Stimulated activated CD8-positive, alpha-beta memory T cell treated with anti-CD3 and anti-CD28 coated beads, Interleukin-15, amount 100 ng/mL, for 1 hour (primary cell): ENCODE measurements at places on chromosomes 5 and 9.

- no peak for DNase-seq
These were observed 140.5 kb upstream of the TARS1 start for GRCh38 chr5:33300209-33300742.

DNA sequence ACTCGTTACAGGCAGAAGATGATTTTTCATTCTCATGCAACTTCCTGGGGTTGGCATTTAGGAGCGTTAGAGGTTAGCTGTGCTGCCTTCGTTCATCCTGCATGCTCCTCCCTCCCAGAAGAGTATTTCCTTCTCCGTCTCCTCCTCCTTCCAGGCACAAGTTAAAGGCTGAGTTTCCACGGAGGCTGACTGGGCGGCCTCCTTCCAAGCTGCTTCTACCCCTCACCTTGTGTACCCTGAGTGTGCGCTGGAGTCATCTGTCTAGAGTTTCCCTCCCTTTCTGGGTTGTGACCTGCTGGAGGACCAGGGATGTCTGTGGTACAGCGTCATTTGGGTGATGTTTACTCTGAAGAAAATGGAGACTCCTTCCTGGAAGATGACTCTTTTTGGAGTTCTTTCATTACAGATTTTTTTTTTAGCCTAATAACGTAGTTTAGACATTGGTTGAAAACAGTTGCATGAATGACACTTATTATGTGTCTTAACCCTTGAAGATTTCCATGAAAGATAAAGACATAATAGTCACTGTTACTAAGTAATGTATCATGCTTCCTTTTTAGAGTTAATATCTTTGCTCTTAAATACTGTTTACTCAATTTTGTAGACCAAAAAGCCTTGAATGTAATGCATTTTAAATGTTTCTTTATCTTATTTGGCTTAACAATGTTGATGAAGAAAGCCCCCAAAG lies 146.9 kb downstream of the TENT4A start:
- no peak for DNase-seq

GRCh38 chr5:103502662-103503061 lies 59.9 kb downstream of the NUDT12 start:
- no peak for DNase-seq

DNA sequence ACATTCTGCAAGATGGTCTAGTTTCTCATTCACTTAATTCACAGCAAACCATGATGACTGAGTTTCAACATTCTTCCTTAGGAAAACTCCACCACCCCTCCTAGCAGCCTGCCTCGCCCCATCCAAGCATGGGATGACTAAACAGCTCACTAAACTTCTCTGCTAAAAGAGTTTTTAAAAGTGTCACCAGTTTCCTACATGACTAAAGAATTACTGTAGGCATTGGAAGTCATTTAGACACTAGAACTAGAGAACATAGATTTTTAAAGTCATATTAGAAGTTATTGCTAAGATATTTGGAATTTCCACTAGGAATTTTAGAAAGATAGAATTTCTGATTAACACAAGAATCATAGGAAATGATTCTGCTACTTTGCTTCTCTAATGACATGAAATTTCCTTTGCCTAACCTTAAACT lies 5.5 kb upstream of the ESM1 start:
- no peak for DNase-seq

DNA sequence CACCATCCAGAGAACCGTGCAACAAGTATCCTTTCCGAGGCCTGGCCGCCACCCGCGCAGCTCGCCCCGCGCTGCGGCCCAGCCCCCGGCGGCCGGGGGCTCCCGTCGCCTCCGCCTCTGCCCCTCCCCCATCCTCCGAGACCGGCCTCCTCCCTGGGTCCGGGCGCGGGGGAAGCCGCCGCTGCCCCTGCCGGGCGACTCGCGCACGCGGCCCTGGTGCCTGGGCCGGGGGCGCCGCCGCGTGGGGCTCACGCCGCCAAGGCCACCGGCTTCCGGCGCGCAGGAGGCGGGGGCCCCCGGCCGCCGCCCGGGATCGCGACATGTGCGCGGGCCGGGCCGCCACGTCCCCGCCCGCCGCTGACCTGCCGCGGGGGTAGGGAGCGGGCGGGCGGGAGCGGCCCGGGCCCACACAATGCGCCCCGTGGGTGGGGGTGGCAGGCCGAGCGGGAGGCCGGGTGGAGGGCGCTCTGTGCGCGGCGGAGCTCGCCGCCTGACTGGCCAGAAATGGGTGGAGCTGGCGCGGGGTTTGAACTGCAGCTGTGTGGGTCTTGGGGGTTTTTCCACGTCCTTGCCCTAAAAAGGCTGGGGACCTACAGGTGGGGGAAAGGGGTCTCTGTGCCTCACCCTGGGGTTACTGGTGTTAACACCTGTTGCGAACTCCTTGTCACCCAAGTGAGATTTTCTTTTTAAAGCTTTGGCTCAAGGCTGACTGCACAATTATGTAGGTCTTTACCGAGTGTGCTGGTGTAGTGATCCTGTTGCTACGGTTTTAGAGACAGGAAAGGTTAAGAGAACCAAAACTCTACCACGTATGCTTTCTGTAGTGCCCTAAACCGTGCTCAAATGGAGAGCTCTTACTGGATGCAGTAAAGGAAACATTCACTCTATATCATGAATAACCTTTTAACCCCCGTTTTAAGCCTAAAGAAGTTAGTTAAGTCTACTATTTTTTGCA lies 32.3 kb downstream of the TNPO1 start:
- DNase-seq, result no peak

- DNase-seq, result no peak
These were observed 34.5 kb upstream of the GABRP start for GRCh38 chr5:170748951-170749471.

GRCh38 chr5:83553000-83553486 lies 81.5 kb downstream of the VCAN start:
- no peak for DNase-seq

DNA sequence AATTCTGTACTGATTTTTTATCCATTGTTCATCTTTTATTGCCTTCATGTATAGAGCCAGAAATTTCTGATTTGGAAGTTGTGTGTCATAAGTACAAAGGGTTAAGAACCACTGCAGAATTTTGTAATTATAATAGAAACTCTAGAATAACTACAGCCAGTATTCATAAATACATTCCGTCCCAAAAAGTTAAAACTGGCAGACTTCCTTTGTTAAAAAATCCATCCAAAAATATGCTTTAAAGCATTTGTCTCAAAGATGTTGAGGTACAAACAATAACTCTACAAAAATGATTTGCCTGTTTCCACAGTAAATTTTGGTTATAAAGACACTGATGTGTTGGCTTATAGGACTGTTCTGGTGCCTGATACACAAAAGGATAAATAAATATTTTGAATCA lies 436.6 kb downstream of the DTWD2 start:
- no peak for DNase-seq

DNA sequence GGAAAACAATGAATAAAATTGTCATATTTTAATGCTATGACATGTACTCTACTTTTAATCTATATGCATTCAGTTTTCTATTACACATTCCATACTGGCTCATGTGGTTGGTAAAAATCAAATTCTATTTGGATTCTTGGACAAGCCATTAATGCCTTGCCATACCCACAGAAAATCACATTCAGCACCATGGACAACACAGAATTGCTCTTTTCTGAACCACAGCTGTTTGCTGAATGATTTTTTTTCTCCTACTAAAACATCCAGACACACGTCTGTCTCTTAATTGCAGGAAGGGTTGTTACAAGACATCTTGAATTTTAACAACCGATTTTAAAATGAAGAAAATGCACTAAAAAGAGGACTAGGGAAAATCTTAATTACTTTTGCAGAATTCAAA lies 675.6 kb downstream of the BRINP1 start:
- DNase-seq, result no peak

DNA sequence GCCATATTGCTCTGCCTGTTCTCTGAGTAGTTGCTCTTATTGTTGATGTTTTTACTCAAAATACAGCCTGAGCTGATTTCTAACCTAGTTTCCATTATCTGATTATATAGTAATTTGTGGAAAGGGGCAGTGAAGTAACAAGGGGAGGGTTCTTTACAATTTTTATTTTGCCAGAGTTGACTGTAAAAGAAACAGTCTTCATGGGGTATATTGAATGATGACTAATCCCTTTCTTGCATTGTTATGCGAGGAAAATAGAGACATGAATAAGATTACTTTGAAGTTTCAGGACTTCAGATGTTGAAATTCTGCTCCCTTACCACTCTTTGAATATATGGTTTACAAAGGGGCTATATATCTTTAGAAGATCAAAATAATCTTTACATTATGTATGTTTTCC lies 9.1 kb upstream of the LRRC70 start:
- no peak for DNase-seq

DNA sequence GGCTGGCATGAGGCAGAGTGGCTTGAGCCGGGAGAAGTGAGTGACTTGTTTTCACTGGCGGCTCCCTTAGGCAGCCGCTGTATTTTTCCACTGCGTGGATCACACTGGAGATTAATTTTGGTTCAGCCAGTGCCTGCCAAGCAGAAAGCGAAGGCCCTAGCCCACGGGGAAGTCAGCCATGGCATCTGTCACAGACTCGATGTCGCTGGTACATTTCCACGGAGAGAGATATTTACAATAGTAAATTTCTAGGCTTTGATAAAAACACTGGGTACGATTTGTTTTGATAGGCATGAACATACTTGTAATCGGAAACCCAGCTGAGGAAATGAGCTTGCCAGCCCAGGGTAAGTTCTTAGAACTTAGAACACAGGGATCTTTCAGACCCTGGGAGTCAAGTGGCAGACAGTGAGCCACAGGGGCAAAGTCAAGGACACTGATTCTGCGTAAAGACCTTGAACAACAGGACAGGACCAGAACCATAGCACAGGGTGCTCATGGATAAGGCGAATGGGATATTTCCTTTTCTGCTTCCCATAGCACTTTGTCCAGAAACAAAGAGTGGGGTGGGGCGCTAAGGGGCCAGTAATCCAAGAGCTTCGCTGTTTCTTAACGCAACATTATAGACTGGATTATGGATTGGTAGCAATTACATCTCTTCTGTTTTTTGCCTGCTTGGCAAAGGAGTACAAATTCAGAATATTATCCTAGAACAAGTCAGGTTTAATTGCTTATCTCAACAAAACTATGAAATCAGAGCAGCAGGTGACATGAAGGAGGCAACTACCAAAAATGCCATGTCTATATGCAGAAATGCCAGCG lies 4.5 kb downstream of the DUSP1 start:
- no peak for DNase-seq

DNA sequence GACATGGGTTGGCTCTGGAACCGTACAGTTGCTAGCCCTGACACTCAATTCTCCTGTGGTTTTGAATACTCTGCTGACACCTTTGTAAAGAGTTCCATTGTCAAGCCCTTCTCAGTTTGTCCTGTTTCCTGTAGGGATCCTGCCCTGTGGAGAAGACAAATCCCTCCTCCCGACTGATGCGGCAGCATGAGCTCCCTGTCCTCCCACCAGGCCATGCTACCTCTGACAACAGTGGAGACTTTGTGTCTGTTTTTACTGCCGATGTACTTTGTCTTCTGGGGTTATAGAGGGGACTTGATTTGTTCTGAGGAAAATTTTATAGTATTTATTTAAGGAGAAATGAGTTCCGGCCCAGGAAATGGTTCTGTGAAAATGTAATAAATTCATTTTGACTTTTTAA lies 57.8 kb downstream of the PRLR start:
- DNase-seq, result no peak

- no peak for DNase-seq
These were observed 977.9 kb upstream of the NUDT12 start for GRCh38 chr5:104540448-104540847.

DNA sequence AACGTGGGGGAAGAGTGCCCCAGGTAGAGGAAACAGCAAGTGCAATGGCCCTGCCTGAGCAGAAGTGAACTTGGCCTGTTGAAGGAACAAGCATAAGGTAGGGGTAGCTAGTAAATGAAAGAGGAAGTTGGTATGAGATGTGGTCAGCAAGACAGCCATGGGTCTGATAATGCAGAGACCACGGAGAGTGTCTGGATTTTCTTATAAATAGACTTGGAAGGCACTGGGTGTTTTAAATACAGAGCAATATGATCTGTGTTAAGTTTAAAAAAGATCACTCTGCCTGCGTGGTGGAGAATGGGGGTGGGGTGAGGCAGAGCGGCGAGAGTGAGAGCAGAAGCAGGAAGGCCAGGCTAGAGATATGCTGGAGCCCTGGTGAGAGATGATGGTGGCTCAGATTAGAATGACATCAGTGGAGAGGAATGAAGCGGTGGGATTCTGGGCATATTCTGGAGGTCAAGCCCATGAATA lies 4.2 kb downstream of the ADAM19 start:
- DNase-seq, result no peak

GRCh38 chr5:84573017-84573712 lies 188.5 kb upstream of the EDIL3 start:
- no peak for DNase-seq

GRCh38 chr5:37435261-37435660 lies 56.1 kb downstream of the WDR70 start:
- DNase-seq, result no peak

DNA sequence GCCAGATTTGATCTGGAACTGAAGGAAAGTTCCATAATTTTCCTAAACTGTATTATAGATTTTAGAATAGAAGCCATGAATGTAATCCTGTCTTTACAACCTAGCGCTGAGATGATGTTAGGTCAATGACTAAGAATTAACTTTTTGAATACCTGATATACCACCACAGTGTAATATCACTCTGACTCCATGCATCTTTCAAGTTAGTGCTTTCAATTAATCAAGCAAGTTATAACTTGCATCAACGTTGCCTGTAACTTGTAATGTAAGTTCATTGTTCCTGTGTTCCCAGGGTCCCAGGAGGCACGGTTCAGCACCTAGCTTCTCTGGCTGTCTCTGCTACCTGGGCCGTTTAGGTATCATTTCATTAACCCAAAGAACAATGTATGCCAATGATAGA lies 139.3 kb downstream of the CSNK1G3 start:
- DNase-seq, result no peak

DNA sequence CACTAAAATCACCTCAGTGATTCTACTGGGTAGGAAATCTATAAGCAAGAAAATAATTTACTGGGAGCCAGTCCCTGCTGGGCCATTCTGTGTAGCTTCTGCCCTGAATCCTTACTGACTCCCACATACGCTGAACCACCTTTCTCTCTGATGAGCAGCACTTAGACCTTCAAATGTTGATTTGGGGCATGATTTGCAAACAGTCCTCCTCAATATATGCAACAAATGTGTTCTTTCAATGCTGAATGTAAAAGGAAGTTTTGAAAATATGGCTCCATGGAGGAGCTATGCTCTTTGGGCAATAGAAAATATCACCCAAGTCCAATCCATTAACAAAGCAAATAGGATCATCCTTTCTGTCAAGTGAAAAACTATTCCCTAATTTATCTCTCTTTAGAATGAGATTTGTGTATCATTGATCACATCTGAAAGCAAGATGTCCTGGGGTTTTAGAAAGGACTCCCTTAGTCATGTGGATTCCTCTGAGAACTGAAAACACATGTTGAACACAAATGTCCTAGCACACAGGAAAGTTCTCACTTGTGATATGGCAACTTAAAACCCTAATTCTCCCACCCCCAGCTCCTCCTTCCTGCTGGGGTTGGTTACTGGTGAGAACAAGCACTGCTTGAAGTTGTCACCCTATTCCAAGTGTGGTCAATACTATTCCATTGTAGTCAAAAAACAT lies 8.9 kb upstream of the CER1 start:
- DNase-seq, result no peak

DNA sequence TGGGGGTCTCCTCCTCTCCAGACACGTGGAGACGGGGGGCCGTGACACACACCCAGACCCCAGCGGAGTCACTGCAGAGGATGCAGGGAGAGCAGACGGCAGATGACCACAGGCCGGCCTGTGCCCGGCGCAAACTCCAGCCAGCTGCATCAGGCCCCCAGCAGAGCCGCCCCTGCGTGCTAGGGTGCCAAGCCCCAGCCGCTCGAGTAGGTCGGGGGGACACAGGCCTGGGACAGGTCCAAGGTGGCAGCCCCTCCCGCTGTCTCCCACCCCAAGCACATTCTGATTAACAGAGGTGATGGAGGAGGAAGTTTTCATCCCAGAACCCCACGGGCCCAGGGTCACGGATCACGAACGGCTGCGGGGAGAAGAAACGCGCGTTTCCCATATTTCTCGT lies 14.4 kb downstream of the NACC2 start:
- no peak for DNase-seq
